NCI-H1048 (cell line): ENCODE measurements at places on chromosomes 7 and 10.
A peak's percentile ranks its signal among the peaks of the same experiment; 100 is the strongest.

DNA sequence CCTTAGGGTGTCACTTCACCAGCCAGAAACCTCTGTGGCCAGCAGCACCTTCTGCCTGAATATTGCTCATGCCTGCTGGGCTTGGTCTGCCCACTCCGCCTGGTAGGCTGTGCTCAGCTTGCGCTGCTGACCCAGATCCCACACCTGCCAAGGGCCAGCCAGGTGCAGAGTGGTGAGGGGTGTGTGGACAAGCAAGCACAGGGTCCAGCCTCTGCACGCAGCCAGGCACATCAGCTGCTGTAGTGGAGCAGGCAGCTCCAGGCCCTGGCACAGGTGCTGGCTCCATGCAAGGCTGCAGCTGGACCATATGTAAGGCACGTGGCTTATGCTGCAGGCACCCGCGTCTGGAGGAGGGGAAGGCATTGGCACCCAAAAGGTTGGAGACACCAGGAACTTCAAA, 567.4 kb downstream of the INHBA start:
- no peak for DNase-seq

DNA sequence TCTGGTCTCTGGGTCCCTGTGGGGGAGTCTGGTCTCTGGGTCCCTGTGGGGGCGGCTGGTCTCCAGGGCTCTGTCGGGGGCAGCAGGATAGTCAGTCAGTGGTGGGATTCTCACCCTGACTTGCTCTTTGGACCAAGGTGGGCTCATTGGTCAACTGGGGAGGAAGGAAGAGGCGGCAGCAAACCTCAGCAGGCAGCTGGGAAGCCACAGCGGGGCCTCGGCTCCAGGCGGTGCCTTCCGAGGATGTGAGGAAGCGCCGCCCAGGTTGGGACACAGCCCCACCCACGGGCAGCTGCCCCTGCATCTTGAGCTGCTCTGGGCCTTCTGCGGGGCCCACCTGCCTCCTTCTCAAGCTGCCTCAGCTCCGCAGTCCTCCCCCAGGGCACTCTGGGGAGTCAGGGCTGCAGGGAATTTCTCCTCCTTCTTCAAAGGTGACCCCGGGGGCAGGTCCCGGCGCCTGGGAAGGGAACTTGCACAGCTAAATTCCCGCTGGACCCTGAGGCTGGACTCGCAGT, 20.4 kb upstream of the KNDC1 start:
- DNase-seq, result no peak

GRCh38 chr7:102305414-102306268, 19.0 kb downstream of the SH2B2 start:
- DNase-seq, result no peak

DNA sequence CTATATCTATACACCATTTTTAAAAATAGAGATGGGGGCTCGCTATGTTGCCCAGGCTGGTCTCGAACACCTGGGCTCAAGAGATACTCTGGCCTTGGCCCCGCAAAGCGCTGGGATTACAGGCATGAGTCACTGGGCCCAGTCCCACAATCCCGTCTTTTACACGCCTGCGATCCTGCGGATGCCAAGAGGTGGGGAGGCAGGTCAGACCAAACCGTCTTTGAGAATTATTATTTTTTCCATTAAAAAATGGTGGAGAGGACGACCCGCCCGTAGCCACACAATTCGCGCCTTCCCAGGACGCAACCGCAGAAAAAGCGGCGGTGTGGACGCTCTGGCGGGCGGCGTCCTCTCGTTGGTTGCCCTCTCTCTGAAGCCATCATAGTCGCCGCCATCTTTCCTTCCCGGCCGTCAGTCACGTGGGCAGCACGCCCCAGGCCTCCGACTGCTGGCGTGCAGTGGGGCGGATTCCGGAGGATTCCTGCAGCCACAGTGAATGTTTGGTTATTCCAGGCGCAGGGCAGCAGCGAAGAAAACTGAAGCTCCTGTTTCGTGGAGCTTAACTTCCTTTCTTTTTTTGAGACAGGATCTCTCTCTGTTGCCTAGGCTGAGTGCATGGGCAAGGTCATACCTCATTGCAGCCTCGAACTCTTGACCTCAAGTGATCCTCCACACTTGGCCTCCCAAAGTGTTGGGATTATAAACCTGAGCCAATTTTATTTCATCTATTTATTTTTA, 9.9 kb upstream of the EPHB4 start:
- peak; percentile 66 for DNase-seq

DNA sequence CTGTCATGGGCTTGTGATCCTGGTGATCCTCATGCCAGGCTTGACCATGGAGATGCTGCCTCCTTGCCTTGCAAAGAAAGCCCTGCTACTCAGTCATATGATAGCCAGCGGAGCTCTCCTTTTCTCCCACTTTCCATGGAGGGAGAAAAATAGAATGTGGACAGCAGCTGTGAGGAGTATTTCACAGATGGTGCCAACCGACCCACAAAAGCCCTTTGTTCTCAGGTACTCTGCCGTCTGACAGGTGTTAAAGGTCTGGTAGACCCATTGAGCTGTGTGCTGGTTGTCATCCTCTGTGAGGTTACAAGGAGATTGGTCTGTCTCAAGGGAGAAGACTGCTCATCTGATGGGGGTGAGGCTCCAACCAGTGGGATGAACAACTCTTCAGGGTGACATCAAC, 29.5 kb upstream of the COBL start:
- DNase-seq, result no peak

- DNase-seq, result no peak
These were observed 111.1 kb downstream of the ADAM12 start for GRCh38 chr10:126277181-126277580.

DNA sequence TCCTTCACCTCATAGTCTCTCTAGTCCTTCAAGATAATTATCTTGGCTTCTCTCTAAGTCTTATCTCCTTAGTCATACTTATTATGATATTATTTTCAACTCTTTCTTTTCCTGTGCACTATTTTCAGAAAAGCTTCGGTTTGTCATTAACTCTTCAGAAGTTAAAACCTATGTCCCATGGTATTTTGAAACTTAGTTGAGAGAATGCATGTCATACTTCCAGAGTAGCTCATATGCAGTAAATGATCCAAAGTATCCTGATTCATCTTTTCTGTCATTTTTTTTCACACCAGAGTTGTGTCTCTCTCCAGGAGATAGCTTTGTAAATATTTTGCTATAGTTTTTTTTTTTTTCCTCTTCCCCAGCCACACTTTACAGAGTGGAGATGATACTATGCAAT, 1008.6 kb downstream of the NRG3 start:
- DNase-seq, result no peak

GRCh38 chr7:147570390-147570789, 1020.2 kb upstream of the C7orf33 start:
- no peak for DNase-seq

DNA sequence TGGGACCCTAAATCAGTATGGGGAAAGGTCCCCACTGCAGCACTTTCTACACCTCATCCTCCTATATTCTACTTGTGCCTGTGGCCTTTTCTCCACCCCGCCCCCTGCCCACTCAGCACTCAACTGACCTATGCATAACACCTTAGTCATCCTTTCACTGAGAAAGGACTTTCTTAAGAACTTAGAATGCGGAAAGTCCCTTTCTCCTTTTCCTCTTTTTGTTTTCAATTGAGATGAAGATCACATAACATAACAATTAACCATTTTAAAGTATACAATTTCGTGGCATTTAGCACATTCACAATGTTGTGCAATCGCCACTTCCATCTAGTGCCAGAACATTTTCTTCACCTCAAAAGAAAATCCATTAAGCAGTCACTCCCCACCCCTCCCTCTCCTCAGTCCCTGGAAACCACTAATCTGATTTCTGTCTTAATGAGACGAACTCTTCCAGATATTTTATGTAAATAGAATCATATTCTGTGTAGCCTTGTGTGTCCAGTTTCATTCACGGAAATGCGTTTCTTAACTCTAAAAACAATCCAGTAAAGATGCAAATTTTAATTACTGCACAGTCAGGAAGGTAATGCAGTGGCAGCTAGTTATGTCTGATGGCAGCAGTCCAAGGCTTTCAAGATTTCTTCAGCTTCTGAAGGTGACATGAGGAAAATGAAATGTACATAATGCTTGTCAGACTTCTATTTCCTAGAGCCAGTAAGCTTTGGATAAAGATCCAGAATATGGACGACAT, 41.7 kb downstream of the FAS start:
- DNase-seq, result peak; percentile 13

DNA sequence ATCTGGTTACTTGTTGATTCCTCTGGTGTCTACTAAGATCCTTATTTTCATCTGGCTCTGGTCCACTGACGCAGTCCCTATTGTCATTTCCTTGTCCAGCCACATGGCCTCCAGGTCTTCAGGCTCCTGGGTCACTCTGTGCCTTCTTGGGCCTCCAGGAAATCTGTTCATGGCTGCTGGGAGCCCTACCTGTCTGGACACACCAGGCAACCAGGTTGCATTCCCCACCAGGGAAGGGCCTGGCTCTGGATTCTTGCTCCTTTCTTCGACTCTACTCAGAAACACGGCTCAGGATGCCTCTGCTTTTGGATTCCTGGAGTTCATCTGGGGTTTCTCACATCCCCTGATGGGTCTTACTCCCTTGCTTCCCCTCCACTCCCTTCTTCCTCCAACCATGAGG, 8.0 kb upstream of the PPIF start:
- DNase-seq, result no peak

DNA sequence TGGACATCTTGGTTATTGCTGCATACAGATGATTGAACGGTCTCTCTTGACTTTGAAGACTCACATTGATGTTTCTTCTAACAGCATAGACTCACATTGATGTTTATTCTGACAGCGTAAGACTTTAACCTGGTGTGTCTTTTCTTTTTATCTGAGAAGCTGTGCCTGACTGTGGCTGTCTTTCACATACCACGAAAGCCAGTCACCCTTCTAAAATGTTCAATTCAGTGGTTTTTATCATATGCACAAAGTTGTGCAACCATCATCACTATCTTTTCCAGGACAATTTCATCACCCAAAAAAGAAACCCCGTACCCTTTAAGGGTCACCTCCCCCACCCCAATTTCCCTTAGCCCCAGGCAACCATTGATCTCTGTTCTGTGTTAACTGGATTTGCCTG, 24.7 kb downstream of the CELF2 start:
- no peak for DNase-seq

- DNase-seq, result no peak
These were observed 84.9 kb downstream of the CHRM2 start for GRCh38 chr7:136953386-136953785.

- DNase-seq, result no peak
These were observed 57.2 kb downstream of the ADAM12 start for GRCh38 chr10:126331101-126331500.

DNA sequence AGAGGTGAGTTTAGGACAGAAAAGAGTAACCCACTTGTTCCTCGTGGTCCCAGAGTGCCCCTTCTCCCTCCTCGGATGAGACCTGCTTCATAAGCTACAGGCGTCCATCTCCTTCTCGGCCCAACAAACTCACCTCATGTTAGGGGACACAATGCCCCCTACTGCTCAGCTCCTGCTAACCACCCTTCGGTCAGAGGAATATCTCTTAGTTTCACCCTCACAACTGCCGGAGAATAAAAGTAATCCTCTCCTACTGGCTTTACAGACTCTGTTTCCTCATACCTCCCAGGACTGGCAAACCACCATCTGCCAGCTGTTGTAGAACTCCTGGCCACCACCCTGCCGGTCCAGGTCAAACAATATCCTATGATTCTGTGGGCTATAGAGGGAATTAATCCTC, 3.2 kb downstream of the AKR1B15 start:
- no peak for DNase-seq

GRCh38 chr7:19128856-19129255, 11.4 kb upstream of the TWIST1 start:
- no peak for DNase-seq

DNA sequence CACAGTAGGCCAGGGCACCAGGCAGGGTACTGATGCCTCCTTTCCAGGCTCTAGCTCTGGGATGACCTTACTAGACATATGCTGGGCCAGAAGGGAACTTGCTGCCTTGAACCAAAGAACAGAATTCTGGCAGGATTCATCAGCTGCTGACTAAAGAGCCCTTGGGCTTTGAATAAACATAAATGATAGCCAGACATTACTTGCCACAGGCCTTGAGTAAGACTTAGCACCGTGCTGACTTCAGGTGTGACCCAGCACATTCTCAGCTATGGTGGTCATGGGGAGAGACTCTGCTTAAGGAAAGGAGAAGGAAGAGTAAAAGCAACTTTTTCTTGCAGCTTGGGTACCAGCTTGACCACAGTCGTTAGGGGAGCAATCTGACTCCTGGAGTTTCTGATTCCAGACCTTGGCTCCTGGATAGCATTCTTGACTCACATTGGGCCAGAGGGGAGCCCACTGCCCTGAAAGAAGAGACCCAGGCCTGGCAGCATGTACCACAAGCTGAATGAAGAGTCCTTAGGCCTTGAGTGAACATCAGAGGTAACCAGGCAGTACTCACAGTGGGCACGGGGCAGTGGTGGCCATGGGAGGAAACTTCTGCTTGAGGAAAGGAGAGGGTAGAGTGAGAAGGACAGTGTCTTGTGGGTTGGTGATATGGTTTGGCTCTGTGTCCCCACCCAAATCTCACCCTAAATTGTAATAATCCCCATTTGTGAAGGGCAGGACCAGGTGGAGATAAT, 926.1 kb upstream of the SORCS1 start:
- no peak for DNase-seq

- no peak for DNase-seq
These were observed 30.2 kb upstream of the NRCAM start for GRCh38 chr7:108486291-108486966.

DNA sequence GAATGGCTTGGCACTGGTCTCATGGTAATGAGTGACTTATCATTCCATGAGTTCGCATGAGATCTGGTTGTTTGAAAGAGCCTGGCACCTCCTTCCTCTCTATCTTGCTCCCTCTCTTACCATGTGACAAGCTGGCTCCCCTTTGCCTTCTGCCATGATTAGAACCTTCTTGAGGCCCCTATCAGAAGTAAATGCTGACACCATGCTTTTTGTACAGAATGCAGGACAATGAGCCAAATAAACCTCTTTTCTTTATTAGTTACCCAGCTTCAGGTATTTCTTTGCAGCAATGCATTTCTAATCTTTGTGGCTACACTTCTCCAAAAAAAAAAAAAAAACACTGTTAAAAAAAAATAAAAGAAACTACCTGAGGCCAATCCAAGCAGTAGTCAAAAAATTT, 17.1 kb upstream of the SLC13A1 start:
- DNase-seq, result no peak

- DNase-seq, result no peak
These were observed 56.7 kb upstream of the JCAD start for GRCh38 chr10:30116041-30116491.

DNA sequence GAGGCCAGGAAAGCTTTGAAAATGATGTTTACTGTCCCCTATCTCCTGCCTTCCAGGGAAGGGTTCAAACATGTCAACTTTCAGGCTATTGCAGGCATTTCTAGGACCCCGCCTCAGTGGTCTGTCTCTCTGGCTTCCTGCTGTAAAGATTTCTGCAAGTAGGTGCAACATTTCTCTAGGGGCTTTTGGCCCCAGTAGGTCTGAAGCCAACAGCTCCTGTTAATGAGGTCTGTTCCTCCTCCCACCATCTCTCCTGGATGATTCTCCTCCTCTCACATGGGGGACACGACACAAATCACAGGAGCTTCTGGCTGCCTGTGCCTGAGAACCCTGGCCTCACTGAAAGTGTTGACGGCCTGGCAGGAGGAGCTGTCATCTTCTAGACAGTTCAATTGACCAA, 194.3 kb downstream of the CYP26A1 start:
- DNase-seq, result no peak
